ENCODE measurements at places on chromosomes 6 and 20.
A peak's percentile ranks its signal among the peaks of the same experiment; 100 is the strongest.

DNA sequence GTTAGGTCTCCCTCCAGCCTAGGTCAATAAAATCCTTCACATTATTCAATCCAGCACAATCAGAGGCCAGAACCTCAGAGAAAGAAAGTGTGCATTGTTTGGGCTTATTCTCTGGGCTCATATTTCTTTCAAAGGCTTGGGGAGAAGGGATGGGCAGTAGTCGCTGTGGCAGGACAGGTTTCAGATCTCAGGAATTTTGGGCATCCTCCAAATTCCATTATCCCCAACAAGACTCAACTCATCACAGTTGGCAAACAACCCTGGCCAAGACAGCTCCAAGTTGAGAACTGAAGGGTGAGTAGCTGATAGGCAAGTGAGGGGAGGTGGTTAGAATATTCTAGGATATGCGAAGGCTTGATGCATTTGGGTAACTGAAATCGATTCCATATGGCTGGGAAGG lies 27.2 kb upstream of the CHD6 start:
- DNase-seq = no peak

DNA sequence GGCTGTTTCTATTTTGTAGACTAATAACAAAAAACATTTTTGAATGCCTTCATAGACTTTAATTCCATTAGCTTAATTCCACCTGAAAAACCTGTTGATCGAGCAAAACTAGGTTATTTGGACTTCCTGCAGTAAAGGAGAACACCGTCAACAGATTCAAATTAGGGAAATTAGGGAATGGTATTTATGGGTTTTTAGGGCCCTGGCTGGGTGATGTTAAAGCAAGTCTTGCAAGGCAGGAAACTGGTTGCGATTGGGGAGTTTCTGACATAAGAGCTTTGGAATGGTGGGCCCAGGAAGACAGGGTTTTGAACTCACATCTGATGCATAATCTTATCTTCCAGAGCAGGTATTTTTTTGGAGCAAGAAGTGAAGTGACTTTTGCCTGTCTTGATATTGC lies 40.1 kb upstream of the TFAP2C start:
- no peak for DNase-seq

GRCh38 chr6:42702200-42702599 lies 20.2 kb downstream of the PRPH2 start:
- peak; percentile 62 for DNase-seq

DNA sequence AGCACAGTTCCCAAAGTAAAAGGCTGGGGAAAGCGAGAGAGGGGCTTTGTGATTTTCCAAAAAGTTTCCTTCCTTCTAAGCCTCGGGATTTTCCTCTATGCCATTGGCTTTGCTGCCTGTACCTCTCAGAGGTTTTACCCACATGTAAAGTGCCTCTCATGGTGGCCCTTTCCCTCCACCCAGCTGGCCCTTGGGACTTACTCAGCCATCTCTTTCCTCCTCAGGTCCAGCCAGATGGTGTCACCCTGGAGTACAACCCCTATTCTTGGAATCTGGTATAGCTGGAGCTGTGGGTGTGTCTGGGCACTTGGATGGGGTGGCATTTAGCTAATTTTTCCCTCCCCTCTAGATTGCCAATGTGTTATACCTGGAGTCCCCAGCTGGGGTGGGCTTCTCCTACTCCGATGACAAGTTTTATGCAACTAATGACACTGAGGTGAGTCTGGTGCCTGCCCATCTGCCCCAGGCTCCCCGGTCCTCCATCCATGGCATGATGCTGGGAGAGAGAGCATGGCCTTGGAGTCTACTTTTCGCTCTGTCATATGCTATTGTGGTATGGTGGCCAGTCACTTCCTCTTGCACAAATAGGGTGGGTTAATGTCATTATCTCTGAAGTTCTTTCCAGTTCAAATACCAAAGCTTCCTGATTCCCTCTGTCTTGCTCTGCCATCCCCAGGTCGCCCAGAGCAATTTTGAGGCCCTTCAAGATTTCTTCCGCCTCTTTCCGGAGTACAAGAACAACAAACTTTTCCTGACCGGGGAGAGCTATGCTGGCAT lies 1.1 kb downstream of the CTSA start:
- peak; percentile 42 for DNase-seq

DNA sequence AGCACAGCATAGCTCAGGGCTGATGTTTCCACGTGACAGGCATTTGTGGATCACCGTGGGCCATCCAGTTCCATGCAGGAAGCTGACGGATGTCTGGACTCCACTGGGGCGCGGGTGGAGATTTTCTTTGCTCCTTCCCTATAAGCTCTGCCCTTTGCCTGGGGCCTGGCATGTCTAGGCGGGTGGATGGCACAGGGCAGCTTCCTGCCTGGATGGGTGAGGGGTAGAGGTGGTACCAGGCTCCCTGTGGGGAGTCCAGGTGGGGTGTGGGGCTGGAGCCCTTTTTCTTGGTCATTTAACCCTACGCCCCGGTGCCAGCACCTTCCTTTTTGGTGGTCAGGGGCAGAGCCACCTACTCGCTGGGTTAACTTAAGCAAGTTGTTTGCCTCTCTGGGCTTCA lies 10.4 kb downstream of the FAM110A start:
- DNase-seq = no peak

GRCh38 chr6:12385316-12385715 lies 95.2 kb downstream of the EDN1 start:
- DNase-seq = no peak

- no peak for DNase-seq
Measured at GRCh38 chr6:32982702-32983492, 14.5 kb downstream of the BRD2 start.

GRCh38 chr20:4763723-4764510 lies 42.2 kb downstream of the PRND start:
- no peak for DNase-seq

DNA sequence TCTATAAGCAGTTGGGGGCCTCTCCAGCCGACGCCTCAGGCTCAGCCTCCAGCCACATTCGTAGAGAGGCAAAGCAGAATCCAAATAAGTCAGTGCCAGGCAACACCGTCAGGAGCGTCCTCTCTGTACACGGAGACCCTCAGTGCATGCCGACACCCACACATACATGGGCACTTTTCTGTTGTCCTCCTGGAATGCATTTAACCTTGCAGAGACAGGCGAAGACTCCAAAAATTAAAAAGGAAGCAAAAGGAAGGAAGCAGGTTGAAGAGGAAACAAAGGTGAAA lies 325.9 kb downstream of the TAF4 start:
- no peak for DNase-seq

DNA sequence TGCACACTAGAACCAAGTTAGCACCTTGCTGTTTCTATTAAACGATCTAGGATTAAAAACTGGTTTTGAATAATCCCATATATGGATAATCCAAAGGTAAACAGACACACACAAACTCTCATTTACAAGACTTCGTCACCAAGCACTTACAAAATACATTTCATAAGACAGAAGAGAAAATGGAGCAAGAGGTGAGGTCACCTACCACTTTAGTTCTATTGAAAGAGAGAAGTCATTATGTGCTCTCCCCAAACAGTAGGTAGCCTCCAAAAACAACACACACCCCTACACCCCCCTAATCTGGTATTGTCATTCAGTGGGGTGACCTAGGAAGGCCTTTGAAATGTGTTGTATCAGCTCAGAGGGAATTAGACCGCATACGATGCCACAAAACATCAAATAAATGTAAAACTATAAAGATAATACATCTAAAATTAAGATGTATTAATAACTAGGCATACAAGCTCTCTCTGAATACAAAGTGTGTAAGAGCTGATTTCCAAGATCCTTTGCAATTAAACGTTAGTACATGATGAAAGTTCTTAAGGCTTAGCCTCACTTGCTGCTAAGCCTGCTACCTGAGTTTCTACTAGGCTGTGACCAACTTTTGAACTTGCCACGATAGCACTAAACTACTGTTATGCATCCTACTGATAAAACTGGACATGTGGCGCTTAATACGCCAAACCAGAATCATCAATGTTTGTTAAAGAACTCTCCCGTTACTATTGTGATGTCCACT lies 1.6 kb downstream of the SRPK1 start:
- peak; percentile 52 for DNase-seq

GRCh38 chr6:166703149-166703710 lies 76.2 kb upstream of the RPS6KA2 start:
- DNase-seq = peak; percentile 24

DNA sequence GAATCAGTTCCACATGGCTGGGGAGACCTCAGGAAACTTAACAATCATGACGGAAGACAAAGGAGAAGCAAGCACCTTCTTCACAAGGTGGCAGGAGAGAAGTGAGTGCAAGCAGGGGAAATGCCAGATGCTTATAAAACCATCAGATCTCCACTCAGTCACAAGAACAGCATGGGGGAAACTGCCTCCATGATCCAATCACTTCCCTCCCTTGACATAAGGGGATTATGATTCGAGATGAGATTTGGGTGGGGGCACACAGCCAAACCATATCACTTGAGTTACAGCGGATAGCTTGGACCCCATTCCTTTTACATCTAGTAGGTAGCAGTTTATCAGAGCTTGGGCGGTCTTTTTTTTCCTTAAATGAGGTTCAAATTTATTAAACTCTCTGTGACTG lies 19.1 kb downstream of the AFDN start:
- no peak for DNase-seq

DNA sequence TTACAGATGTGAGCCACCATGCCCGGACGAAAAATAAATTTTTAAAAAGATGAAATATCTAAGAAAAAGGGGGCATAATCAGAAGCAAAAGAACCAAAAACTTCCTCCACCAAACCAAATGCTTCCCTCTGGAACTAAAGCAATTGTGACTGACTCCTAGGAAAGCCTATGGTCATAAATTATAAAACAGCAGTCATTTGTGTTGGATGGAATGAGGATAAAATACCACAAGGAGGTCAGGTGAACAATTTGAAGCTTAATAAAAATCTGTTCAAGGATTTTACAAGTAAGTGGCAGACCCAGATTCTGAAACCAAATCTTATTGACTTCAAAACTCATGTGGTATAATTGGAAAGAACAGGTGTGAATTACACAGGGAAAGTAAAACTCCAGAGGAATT lies 114.5 kb downstream of the KIF13A start:
- DNase-seq = no peak

DNA sequence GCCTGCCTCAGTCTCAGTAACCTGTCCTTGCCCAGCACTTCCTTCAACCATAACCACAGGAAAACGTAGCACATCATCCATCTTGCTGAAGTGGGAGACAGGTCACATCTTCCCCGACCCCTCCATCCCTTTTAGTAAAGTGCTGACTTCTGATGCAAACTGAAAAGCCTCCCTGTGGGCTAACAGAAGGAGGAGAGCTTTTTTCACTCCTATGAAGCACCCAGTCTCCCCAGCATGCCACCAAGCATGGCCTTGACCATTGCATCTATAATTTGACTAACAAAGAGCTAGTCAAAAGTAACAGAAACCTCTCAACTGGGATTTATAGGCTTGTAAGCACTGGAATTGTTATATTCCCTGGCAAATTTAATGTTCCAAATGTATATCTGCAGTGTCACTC lies 288.9 kb upstream of the IRAK1BP1 start:
- no peak for DNase-seq

GRCh38 chr6:39092124-39092523 lies 22.9 kb downstream of the SAYSD1 start:
- DNase-seq = no peak

GRCh38 chr6:142913036-142913510 lies 31.9 kb downstream of the HIVEP2 start:
- DNase-seq = no peak

DNA sequence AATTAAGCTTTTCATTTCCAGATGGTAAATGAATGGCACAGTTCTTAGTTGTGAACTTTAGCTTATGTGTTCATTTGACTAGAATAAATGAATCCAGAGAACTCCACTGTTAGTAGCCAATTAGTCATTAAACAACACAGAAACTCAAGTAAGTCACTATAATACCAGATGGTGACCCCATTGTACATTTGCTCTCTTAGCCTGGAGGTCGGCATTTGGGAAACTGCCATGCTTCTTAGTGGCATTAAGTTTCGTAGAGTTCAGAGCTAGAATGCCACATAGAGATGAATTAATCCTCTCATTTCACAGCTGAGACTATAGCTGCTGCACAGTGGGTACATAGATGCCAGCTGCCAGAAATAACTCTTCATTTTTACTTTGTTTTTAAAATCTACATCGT lies 10.8 kb upstream of the DTNBP1 start:
- no peak for DNase-seq

DNA sequence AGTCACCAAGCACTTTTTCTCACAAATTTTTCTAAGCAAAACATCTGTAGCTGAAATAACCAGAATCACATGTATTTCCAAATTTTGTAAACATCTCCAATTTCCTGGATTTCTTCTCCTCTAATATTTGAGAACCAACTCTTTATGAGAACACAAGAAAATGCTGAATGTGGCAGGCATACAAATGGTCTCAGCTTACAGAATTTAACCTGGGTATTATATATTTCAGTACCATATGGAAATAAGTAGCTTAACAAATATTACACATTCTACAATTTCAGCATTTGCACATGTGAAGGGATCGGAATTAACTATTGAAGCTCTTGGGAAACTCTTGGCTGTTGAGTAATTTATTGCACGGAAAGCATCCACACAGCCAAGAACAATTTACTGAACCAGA lies 92.5 kb downstream of the TBXT start:
- no peak for DNase-seq

DNA sequence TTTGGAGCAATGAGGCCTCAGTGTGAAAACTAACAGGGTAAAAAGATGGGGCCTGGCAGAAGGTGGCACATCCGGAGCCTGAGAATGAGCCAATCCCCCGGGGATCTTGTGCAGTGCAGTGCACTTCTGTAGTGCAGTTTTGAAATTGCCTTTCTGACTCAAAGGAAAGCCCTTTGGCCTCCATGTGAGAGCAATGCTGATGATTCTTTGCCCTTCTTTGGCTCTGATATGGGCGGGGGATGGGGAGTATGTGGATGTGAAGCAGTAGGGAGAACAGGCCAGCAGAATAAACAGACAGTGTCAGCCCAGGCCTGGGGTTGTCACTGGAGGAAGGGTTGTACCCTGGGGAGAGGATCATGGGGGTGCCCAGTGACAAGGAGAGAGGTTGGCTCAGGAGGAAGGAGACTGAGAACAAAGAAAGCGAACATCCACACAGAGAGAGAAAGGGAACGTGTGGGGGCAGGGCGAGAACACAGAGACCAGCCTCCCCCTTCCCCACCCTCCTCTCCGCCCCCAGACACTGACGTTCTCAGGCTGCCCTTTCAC lies 351.2 kb downstream of the CDC5L start:
- peak; percentile 63 for DNase-seq

- DNase-seq = peak; percentile 72
Measured at GRCh38 chr6:169851641-169852503, 100.5 kb downstream of the ERMARD start.

GRCh38 chr6:164021589-164022250 lies 607.2 kb downstream of the QKI start:
- DNase-seq = peak; percentile 54

GRCh38 chr20:40232273-40232672 lies 456.8 kb downstream of the MAFB start:
- peak; percentile 1 for DNase-seq

DNA sequence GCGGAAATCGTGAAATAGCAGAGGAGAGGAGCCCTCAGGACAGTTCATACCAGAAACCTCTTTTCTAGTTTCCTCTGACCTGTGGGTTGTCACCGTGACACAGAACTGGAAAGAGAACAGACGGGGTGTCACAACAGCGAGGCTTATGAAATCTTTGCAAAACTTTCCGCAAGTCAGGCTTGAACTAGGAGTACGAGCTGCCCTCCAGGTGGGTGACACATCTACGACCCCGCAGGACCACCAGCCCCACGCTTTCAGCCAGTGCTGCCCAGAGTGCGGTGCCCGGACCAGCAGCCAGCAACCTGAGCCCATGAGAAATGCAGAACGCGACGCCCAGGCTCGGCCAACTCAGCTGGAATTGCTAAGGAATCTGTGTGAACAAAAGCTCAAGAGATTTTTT lies 30.8 kb downstream of the WRNIP1 start:
- no peak for DNase-seq
